Tibial artery (tissue), 4 donors: ENCODE measurements at places on chromosomes 2 and 18.

DNA sequence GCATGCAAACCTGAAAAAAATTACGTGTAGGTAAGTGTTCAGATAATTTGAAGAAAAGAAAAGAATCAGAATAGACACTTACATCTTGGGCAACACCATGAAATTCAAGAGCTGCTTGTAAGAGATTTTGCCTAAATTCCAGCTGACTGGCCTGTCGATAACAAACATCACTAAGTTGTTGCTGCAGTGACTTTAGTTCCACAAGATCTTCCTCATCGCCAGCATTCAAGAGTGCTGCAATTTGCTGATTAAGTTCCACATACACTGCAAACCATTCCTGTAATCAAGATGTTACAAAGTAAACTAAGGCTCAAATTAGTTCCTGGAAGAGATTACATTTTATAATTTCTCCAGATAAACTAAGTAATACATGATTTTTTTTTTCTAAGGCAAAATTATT lies 74.3 kb upstream of the CCDC141 start:
- DNase-seq = no peak

GRCh38 chr2:9391961-9392720 lies 31.2 kb downstream of the ITGB1BP1 start:
- DNase-seq = peak; percentile 53

GRCh38 chr18:47901624-47902362 lies 28.7 kb downstream of the SMAD2 start:
- DNase-seq = no peak

DNA sequence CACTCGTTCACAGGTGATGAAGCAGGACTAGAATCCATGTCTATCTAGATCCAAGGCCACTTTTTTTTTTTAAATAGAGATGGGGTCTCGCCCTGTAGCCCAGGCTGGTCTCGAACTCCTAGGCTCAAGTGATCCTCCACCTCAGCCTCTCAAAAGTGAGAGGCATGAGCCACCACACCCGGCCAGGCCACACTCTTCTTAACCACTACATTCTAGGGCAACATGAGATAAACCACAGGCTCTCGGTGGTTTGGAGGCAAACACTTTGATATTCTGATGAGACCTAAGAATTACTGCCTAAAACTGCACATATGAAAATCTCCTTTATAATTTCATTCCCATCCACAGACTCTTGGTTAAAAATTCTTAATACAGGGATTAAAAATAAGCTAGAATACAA lies 51.8 kb downstream of the USP34 start:
- no peak for DNase-seq

GRCh38 chr2:191345788-191346187 lies 100.6 kb downstream of the MYO1B start:
- DNase-seq = no peak

DNA sequence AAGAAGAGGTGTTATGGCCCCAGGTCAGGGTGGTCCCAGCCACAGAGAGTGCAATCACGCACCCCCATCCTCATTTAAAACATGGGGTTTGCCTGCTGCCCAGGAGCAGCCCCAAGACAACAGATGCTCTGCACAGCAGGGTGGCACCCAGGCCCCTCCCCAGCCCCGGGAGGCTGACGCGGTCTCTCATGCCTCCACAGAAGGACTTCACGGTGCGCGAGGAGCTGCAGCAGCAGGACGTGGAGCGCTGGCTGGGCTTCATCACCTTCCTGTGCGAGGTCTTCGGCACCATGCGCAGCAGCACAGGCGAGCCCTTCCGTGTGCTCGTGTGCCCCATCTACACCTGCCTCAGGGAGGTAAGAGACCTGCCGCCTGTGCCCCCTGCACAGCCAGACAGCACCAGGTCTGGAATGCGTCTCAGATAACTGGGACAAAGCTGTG lies 133.7 kb downstream of the SMAD7 start:
- peak; percentile 63 for DNase-seq

- DNase-seq = no peak
These were observed 77.3 kb downstream of the AGAP1 start for GRCh38 chr2:235570966-235571692.

DNA sequence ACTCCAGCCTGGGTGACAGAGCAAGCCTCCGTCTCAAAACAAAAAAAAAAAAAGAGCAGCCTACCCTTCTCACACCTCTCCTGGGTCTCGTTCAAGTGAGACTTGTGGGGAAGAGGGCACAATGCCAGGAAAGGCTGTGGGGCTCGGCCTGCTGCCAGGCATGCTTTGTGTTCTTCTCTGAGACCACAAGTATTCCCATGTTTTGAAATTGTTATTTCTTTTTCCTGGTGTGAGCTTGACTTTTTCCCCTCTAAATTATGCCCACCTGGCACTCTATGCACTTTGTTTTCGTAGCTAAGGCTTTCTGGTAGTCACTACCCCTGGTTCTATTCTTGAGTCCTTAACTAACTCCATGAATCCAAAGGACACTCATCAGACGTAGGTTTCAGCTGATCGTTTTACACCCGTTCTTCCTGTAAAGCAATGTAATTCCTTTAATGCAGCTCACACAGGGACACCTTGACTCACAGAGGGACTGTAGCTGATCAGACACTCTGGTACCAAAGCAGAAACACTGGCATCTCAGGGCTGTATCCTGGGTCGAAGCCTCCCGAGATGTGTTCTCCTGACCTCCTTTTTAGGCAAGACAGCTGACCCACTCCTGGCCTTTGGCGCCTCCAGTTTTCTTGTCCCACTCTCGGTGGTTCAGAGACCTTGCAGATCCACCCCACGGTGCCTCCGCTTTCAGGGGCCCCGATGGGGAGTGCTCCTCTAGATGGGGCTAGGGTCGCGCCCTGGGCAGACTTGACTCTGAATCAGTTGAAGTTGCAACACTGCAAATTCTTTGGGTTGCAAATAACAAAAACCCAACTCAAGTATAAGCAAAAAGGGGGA lies 193.3 kb upstream of the AGAP1 start:
- no peak for DNase-seq

DNA sequence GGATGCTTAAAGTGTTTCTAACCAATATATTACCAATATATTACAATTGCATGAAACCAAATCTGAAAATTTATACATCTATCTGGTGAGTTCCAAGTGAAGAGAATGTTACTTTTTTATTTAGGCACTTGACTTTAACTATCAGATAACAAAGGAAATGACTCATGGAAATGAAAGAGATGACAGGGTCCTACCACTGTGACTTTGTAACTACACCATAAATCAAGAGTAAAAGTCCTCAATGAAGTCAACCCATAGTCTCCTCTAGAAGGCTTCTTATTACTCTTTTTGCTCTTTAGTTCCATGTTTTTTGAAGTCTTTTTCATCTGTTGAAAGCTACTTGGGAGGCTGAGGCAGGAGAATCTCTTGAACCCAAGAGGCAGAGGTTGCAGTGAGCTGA lies 545.0 kb upstream of the PIK3C3 start:
- DNase-seq = no peak

DNA sequence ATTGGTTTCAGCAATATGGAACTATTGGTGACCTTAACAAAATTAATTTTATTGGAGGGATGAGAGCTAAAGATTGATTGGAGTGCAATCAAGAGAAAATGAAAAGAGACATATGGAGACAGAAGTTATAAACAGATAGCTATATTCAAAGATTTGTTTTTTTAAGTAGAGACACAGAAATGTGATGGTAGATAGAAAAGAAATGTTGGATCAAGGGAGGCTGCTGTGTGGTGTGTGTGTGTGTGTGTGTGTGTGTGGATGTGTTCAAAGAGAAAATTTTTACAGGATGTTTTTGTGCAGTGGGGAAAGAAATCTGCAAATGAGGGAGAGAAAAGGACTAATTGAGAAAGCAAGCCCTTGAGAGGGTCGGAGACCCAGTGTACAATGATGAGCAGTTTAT lies 249.5 kb upstream of the SPHKAP start:
- no peak for DNase-seq

- DNase-seq = no peak
These were observed 759 bp downstream of the GALNT13 start for GRCh38 chr2:153872311-153873051.

- no peak for DNase-seq
These were observed 34.5 kb downstream of the NEURL3 start for GRCh38 chr2:96470636-96471035.
